ENCODE measurements at places on chromosomes 12 and 14.

DNA sequence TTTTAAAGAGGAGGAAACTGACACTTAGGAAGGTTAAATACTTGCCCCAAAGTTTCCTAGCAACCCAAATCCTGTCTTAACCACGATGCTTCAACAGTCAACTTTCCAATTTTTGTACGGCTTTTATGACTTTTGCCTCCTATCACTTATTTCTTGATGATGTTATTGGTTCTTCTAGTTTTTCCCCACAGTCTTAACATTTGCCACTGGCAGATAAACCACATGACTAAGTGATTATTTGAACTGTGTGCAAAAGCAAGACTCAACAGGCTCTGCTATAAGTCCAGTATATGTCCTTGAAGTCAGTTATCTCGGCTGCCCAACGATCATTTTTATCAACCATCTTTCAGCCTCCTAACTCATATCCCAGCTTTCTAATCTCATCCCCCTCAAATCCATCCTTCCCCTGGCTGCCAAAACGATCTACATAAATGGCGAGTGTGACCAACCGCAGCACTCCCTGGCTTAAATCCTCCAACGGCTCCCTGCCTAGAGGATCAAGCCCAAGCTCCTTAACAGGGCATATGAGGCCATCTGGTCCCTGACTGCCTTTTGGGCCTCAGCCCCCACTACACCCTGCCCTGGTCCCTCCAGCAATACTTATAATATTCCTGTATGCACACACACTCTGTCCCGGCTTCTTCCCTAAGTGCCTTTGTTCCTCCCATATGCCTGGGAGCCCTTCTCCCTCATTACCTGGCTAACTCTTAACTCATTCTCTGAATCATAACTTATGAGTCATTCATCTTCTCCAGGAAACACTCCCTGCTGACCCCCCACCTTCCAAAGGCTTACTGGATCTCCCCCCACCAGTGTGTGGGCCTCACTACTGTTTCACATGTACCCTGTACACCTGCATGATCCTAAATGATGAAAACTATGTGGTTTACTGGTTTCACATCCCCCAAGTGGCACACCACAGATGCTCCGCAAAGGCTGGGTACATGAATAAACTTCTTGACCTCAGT is 8.8 kb downstream of the VPS37B start:
- DNase-seq = no peak

GRCh38 chr14:31194095-31194494 is 13.5 kb downstream of the HECTD1 start:
- no peak for DNase-seq

GRCh38 chr12:53764615-53765014 is 12.8 kb upstream of the CISTR start:
- DNase-seq = no peak

DNA sequence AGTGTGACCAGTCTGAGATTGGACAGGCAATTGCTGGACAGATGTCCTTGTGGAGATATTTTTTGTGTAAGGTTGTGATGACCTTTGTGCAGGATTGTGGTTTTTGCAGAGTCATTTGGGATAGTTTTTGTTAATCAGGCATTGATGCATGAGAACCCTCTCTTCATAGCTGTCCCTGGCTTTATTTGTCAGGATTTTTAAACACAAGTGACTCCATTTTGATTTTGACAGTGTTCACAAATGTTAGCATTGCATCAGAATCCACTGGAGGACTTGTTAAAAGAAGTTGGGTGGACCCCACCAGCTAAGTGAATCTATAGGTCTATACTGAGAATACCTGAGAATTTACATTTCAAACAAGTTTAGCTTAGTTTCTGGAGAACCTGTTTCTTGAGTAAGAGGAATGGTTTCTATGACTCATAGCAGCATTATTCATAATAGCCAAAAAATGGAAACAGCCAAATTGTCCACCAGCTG is 11.8 kb downstream of the FNTB start:
- no peak for DNase-seq

DNA sequence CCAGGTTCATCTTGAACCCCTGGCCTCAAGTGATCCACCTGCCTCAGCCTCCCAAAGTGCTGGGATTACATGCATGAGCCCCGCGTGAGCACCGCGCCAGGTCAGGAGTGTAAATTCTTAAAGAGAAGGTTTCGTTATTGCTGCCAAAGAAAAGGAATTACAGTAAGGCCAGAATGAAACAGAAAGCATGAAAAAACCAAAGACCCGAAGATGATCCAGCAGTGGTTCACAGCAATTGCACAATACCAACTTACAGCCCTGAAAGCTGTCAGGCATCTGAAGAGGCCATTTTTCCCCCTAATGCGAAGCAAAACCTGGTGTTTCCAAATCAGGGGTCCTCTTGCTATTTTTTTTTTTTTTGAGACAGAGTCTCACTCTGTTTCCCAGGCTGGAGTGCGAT is 10.3 kb downstream of the RBM23 start:
- DNase-seq = no peak

All from NCI-H2029 (cell line).